Activated T-helper 9 cell treated with anti-CD3 and anti-CD28 coated beads, Interleukin-2, amount 50 U/mL, for 16 hours (primary cell): ENCODE measurements at places on chromosomes 1 and 21.
A peak's percentile ranks its signal among the peaks of the same experiment; 100 is the strongest.

DNA sequence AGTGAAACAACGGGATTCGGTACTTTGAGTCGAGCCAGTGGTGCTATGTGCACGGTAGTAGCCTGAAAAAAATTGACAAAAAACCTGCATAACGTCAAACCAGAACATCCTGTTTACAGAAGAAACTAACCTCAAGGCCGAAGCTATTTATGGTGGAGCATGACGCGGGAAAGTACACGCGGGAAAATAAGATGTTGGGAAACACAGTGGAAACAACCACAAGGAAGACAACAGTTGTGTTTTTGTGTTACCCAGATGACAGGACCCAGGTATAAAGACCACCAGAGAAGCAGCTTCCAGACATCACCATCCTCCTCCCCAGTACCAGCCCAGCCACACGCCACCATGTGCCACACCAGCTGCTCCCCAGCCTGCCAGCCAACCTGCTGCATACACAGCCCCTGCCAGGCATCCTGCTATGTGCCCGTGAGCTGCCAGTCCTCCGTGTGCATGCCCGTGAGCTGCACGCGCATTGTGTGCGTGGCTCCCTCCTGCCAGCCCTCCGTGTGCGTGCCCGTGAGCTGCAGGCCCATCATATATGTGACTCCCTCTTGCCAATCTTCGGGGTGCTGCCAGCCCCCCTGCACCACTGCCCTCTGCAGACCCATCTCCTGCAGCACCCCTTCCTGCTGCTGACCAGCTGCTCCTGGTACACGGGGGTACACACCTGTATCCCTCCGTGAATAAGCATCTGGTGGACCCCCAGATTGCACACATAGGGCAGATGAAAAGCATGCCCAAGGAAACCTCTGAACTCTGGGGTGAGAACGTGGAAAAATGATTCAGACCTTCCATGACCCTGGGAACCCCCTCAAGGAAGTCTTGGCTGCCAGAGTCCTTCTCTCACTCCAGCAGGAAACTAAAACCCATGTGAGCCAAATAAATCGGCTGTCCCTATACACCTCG lies at the start of gene KRTAP12-3:
KRTAP12-3 (plus strand) TSS at position 298 of the 906 bp plus-strand sequence; CDS start at position 346, 48 bp downstream.
- no peak for DNase-seq

GRCh38 chr1:192809307-192810252 lies 741 bp downstream of the RGS2 start:
- peak; percentile 31 for DNase-seq

DNA sequence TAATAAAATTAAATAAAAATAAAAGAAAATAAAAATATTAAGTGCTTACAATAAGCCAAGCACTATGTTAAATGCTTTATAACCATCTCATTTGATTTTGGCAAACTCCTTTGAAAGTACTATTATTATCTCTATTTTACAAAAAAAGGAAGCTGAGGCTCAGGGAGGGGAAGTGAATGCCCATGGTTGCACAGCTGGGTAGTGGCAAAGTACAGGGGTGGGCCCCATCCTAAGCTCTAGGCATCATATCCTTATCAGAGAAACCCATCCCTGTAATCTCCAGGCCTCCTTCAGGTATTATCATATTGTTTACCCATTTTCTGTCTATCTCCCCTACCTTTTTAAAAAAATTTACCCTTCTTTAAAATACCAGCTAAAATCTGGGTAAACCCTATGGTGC lies 2.3 kb upstream of the MED18 start:
- no peak for DNase-seq

GRCh38 chr21:14482165-14482564 lies 64.0 kb downstream of the SAMSN1 start:
- DNase-seq, result peak; percentile 10

DNA sequence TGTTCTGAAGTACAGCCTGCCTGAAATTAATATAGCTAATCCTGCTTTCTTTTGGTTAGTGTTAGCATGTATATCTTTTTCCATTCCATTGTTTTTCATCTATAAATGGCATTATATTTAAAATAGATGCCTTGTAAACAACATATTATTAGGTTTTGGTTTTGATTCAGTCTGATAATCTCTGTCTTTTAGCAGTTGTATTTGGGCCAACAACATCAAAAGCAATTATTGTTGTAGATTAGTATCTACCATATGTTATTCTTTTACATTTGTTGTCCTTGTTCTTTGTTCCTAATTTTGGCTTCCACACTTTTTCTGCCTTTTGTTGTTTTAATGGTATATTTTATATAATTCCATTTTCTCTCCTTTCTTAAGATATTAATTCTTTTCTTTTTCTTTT lies 678.2 kb upstream of the PRMT6 start:
- no peak for DNase-seq
